ENCODE measurements at places on chromosomes 16 and 17.

DNA sequence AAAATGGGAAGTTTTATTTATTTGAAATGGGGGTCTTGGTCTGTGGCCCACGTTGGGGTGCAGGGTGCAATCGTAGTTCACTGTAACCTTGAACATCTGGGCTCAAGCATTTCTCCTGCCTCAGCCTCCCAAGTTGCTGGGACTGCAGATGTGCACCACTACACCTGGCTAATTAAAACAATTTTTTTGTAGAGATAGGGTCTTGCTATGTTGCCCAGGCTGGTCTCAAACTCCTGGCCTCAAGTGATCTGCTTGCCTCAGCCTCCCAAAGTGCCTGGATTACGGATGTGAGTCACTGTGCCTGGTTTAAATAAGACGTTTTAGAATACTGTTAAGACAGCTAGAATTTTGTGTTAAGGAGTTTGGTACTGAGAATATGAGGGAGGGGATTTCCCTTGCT is 15.7 kb downstream of the PSMD11 start:
- no peak for DNase-seq

GRCh38 chr17:57091186-57091618 is 6.2 kb downstream of the AKAP1 start:
- DNase-seq, result no peak

DNA sequence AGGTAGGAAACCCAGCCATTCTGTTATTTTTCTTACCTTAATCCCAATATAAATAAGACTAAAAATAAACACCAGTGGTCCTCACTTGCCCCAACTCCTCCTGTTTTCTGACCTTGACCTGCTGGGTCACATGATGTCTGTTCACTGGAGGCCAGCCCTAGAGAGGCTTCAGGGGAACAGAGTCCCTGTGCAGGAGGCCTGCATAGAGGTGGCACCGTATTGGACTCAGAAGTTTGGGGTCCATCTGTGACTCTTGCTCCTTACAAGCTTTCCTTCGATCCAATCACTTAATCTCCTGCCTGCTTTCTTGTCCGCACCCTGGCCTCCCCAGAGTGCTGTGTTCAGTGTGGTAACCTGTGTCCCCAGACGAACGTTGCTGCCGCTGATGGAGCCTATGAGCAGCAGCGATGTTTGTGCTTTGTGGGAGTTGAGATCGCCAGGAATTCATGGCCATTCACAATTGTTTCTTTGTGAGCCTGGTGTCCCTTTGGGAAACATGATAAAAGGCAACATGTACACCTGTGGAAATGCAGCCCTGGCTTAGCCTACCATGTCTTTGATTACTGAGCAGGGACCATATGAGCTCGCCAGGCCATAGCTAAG is 4.7 kb downstream of the IGSF6 start:
- DNase-seq, result no peak

GRCh38 chr17:4488989-4489595 is 9.6 kb upstream of the SPNS2 start:
- no peak for DNase-seq

- no peak for DNase-seq
Measured at GRCh38 chr17:32143527-32143870, 1.2 kb downstream of the RHOT1 start.

GRCh38 chr16:84618581-84619460 is 943 bp upstream of the COTL1 start:
- peak; percentile 90 for DNase-seq

DNA sequence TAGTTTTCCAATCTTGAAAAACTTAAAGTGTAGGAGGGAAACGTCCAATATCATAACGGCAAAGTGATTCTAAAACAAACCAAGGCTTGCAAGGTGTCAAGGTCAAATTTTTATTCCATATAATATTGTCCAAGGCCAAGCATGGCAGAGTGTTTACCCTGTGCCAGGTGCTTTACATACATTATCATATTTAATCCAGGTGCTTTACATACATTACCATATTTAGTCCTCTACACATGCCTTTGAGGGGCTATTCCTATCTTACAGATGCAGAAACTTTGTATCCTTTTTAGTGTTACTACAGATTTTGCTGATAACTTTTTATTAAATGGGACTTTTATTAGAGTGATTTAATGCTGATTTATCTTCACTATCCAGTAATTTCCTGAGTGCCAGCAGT is 23.9 kb downstream of the MAF start:
- no peak for DNase-seq

- peak; percentile 55 for DNase-seq
Measured at GRCh38 chr16:27374804-27375425, 27.1 kb upstream of the IL21R start.

GRCh38 chr16:66856184-66856730 is 12.0 kb downstream of the CA7 start:
- no peak for DNase-seq

DNA sequence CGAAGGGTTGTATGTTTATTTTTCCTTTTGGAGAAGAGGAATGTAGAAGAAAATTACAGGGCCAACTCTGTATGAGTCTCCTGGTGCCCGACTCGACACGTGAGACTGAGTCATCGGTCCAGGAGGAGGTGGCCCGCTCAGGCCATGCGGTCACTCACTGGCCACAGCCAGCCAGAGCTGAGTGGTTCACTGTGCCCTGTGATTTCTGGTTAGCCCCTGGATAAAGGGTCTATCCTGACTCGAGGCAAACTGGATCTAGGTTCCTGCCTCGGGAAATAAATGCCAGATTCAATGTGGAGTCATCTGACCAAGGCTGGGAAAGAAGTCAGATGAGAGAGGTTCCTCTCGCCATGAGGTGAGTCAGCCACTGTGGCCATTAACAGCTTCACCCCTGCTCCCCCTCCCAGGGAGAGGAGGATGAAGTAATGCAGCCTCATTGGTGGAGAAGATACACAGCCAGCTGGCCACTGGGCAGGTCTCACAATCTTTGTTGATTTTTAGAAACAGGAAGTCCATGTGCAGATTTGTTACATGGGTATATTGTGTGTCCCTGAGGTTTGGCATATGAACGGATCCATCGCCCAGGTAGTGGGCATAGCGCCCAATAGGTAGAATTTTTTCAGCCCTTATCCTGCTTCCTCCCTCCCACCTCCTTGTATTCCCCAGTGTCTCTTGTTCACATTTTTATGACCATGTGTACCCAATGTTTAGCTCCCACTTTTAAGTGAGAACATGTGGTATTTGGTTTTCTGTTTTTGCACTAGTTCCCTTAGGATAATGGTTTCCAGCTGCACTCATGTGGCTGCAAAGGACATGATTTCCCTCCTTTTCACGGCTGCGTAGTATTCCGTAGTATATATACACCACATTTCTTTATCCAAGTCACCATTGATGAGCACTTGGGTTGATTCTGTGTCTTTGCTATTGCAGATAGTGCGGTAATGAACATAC is 21.7 kb upstream of the USP36 start:
- peak; percentile 93 for DNase-seq

GRCh38 chr17:14098246-14098645 is 28.9 kb downstream of the COX10 start:
- no peak for DNase-seq

DNA sequence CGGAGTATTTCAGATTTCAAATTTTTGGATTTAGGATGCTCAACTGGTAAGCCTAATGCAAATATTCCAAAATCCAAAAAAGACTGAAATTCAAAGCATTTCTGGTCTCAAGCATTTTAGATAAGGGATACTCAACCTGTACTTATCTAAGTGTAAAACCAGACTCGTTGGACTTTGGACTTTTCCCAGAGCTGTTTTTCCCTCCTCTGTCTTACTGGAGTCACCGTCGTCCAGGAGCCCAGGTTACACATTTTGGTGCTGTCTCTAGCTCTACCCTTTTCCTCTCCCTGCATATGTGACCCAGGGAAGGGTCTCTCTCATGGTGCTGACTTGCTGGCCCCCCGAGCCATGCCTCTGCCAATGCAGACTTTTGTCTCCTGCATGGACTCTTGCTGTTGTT is 46.0 kb upstream of the MMP2 start:
- DNase-seq, result no peak

DNA sequence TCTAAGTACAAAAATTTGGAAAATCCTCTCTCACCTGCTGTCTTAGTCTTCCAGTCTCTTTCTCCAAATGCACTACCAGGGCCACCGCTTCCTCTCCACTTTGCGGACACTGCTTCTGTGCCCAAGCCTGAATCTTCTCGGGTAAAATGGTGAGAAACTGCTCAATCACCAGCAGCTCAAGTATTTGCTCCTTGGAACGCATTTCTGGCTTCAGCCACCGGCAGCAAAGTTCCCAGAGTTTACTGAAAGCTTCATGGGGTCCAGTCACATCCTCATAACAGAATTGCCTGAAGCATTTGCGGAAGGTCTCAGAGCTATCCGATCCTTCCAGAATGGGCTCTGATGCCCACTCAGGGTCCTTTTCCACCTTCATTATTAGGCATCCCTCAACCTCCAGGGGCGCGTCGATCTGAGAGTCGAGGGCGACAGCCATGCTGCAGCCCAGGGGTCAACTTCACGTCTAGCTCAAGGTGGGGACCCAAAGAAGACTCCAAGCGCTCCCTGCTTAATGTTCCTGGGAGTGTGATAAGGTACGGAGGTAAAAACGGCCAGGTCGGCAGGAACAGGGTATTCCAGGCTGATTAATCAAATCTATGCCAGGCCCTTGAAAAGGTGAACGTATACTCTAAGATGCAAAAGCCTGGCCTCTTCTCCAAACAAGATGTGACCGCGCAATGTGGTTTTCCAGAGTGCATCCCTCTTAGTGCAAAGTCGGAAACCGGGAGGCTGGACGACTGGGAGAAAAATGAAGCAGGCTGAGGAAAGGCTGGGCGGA is 763 bp downstream of the ZKSCAN2 start:
- no peak for DNase-seq

DNA sequence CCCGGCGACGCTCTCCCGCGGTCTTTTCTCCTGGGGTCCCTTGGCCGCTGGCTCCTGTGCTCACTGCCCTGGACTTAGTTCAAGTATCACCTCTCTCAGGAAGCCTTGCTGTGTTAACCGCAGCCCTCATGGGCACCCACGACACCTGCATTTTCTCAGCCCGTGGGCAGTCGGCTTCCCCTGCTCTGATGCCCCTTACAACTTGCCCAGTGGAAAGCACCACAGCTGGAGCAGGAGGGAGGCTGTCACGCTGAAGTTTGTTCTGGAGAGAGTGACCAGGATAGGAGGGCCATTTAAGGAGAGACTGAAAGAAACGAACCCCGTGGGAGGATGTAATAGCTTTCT is 395 bp downstream of the STXBP4 start:
- DNase-seq, result no peak

DNA sequence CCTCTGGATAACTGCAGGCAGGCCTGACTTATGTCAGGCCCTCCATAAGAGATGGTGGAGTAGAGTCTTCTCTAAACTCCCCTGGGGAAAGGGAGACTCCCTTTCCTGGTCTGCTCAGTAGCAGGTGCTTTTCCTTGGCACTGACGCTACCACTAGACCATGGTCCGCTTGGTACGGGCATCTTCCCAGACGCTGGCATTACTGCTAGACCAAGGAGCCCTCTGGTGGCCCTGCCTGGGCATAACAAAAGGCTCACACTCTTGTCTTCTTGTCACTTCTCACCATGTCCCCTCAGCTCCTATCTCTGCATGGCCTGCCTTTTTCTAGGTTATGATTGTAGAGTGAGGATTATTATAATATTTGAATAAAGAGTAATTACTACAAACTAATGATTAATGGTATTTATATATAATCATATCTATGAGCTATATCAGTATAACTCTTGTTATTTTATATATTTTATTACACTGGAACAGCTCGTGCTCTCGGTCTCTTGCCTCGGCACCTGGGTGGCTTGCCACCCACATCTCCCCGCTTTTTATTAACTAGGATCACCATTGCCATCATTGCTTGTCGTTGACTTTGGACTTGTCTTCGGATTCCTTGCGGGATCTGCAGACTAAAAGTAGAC is 59.8 kb upstream of the ARL4D start:
- no peak for DNase-seq

DNA sequence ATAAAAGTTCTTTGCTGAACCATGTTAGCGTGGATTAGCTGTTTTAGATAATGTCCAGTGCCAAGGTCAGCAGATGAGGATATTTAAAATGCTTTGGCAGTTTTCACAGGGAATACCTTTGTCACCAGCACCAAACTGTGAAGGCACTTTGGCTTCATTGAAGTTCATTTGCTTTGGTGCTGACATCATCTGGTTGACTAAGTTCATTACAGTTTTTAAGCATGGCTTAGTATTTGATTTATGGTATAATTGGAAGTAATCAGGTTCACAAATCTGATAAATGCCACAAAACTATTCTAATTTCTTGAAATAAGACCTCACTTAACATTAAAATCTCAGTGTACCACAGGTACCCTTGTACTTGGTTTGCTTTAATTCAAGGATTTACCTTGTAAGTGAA is 4.3 kb downstream of the GID4 start:
- DNase-seq, result no peak

DNA sequence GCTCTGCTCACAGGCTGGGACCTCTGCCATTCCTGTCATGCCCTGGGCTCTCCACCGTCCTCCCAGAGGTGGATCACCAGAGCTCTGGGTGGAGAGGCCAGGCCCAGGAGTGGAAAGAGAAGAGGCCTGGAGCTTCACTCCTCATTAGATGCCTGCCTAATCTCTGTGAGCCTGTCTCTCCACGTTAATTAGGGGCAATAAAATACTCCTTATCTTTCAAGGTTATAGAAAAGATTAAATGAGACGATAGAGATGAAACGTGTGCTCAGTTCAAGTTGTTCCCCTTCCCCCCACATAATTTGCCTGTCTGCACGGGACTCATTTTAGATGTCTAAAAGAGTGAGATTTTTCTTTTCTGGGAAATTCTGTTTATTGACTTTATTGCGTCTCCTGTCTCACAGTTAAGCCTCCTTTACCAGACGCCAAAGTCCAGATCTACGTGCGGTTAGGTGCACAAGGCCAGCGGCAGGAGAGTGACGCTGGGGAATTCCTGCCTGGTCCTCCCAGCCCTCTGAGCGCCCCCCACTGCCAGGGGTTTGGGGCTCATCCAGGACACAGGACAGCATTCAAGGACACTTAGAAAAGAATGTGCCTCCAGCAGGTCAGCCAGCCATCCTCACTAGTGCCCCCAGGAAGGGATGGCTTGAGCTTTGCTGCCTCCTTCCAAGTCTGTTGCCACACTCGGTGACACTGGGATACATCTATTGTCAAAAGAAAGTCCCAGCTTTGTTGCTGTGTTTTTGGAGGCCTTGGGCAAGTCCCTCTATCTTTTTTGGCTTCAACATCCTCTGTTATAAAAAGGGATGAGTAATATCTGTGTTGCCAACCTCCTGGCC is 42.3 kb downstream of the TBX4 start:
- no peak for DNase-seq

- DNase-seq, result peak; percentile 11
Measured at GRCh38 chr16:67719778-67720144, 645 bp upstream of the GFOD2 start.

GRCh38 chr16:12089492-12090150 is 113.1 kb downstream of the SNX29 start:
- DNase-seq, result peak; percentile 30

DNA sequence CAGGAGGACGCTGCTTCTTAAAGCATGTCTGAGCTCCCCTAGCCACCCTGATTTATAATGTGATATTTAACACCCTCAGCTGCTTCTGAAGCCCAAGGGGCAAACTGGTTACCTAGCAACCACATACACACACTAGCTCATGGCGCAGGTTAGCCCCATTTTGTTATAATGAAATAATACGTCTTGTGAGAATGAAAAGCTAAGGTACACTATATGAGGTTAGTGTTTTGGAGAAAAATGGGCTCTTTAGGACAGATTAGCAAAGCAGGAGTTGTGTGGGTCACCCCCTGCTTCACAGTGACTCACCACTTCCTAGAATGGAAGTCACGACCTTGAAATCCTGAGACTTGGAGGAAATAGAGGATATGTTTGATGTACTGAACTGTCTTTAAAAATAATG is 404.8 kb upstream of the HSBP1 start:
- no peak for DNase-seq

- no peak for DNase-seq
Measured at GRCh38 chr17:81166033-81166492, at the start of gene AATK. TSS of gene AATK (minus strand) at chr17:81166221. CDS start at chr17:81165992, 229 bp downstream.

All from AG04450 (cell line).